ENCODE measurements at places on chromosomes 7 and 10.
A peak's percentile ranks its signal among the peaks of the same experiment; 100 is the strongest.

DNA sequence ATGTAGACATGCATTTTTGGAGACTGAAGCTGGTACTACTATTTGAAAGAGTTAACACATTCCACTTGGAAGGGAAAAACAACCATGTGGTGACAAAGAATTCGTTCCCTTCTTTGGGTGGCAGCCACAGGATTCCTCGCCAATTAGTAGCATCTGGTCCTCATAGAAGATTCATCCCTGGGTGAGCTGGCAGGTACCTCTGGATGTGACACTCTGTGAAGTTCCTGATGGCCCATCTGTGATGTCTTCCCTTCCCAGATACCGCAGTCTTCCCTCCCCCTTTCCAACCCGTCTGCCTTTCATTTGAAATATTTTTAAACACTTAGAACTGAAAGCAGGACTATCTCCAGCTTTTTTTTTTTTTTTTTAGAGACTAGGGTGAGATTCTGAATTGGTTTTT, 569.5 kb downstream of the TYW1 start:
- no peak for DNase-seq

DNA sequence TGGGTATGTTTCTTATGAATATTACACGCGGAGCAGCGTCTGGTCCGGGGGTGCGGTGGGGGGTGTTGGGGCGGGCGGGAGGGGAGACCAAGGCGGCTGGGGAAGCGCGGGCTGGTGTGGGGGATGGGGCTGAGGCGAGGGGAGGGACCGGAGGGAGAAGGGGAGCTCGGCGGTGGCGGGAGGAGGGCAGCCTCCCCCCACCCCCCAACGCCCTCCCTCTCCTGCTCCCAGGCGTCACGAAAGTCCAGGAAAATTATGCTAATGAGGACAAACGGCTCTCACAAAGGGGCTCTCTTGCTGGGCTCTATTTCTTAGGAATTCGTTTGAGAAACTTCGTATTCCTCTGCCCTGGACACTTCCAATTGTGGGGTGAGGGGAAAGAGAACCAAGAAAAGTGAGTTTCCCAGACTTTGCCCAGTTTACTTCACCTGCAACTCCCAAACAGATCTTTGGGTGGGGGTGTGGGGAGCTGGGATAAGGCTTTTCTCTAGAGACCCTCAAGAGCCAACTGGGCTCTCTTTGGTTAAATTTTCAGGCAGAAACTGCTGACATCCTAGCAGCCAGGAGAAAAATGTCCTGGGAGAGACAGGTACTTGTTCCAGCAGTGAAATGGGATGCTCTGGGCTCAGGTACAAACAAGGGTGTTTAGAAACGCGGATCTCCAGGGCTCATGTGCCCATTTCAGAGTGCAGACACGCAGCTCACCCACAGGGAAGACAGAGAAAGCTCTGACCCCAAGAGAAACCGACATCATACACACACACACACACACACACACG, 11.7 kb upstream of the HOXA2 start:
- no peak for DNase-seq

- no peak for DNase-seq
Measured at GRCh38 chr7:122702872-122703510, at the start of gene RNF148. Gene RNF148, minus strand, starts transcription at chr7:122702922. Its CDS starts 172 bp downstream, at chr7:122702750.

DNA sequence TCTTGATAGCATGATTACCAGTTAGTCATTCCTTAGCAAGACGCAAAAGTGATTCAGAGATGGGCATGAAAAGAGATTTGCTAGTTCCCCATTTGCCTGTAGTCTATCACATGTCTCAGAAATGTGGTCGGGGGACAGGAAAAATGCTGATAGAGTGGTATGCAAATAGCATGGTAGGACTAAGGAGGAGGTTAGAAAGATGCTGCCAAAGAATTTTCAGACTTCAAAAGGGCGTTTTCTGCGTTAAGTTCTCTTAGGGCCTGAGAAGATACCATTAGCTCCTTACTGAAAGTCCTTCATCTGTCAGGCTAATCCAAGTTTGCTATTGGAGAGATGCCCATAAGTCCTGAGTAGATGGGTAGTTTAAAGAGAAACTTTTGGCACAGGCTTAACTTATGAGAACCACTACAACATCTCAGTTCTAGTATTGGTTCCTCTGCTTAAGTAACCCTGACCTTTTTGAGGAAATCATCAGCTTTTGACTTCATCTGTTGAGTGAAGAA, 2.7 kb downstream of the CALD1 start:
- DNase-seq, result no peak

DNA sequence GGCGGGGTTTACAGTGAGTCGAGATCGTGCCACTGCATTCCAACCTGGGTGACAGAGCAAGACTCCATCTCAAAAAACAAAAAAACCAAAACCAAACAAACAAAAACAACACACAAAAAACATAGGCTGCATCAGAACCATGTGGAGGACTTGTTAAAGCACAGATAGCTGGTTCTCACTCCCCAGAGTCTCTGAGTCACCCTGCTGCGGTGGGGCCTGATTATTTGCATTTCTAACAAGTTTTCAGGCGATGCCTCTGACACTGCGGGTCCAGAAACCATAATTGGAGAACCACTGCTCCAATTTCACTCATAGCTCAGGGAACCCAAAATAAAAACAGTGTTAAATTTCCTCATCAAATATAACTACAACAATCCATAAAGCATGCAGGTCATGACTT, 816.7 kb downstream of the MAGI2 start:
- DNase-seq, result no peak

GRCh38 chr10:52759154-52759553, 13.4 kb downstream of the MBL2 start:
- DNase-seq, result no peak

DNA sequence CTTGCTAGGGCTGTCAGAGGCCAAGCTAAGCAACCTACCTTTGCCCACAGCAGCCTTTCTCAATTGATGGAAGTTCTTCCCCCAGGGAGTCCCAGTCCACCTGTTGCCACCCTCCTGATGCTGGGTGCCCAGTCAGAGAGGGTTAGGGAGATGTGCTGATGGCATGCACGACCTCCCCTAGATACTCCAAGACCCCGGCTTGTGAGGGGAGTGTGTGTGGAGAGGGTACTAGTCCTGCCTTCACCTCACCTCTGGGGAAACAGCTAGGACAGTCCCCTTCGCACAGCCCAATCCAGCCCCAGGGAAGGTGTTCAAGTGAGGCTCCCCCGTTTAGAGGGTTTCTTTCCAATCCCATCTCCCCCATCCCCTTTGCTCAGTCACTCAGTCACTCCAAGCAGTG, 1.3 kb upstream of the UNC5B start:
- peak; percentile 41 for DNase-seq

DNA sequence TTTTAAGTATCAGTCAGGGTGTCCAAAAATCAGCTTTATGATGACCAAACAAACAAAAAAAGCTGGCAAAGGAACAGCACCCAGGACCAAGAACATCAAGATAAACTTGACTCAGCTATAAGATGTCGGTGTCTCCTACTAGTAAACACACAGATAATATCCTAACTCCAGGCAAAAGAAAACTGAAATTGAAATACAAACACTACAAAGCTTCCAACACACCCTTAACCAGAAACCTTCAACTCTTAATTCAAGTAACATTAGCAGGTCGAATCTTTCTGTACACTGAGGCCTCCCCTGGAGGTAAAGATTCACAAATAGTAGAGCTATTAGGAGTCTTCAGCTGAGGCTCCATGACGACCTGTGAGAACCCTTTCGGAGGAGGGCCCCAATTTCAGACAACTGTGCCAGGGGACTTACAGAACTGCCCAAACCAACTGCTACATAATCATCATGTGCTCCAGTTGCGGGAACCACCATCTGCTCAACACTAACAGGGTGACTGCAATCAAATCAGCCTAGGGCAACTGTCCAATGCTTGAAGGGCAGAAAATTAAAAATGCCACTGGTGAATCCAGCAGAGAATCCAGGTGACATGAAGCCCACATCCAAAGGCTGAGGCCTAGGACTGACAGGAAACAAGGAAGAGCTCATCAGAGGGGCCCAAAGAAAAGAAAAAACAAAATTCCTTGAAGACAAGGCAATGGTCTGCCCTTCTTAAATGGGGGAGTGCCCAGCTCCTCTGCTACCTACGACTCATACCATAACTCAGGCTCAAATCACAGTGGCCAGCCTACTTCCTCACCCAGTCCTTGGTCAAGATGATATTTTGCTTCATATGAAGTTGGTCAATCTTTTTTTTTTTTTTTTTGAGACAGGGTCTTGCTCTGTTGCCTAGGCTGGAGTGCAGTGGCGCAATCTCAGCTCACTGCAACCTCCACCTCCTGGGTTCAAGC, 20.0 kb downstream of the XPNPEP1 start:
- DNase-seq, result no peak

DNA sequence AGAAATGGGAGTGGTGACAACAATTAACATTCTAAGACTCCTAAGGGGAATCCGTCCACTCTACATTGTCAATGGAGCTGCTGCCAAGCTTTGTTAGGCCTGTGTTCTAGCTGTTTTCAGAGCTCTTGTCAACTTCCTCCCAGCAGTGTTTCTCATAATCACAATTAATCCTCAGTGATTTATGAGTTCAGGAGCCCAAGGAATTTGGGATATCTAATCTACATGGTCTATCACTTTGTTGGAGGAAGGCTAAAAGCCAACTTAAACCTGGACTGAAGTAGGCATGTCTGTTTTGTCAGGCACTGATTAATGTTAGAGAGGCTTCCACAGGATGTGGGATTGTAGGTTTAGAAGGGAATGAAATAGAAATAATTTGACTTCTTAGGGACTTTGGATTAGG, 10.2 kb upstream of the OR2F2 start:
- DNase-seq, result no peak

GRCh38 chr7:121741896-121742295, 131.1 kb upstream of the PTPRZ1 start:
- DNase-seq, result no peak

GRCh38 chr10:71065659-71066058, 146.7 kb upstream of the UNC5B start:
- no peak for DNase-seq

GRCh38 chr7:51850126-51850525, 533.5 kb upstream of the COBL start:
- no peak for DNase-seq

DNA sequence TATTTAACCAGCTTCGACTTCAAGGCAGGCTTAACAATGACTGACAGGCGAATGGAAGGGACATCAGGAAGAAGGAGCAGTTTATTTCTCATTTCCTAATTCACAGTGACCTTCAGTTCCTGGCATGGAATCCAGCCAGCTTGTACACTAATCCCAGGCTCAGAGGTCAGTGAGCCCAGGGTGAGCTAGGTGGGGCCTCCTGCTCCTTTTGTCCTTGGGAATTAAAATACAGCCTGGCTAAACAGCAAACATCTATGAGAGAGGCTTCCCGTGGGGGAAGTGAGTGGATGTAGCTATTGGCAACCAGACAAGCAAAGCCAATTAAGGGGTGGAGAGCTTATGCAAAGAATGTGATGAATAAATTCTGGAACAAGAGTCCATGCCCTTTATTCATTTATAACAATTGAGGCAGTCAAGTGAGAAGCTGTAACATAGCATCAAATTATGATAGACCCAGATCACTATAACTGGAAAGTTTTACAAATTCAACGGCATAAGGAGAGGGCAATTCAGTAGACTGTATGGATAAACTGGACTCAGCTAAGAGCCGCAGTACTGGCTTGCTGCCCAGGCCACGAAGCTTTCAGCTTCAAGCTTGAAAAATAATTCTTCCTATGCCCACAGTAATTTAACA, 57.1 kb downstream of the STK17A start:
- no peak for DNase-seq

- no peak for DNase-seq
Measured at GRCh38 chr10:21600804-21601433, 66.9 kb downstream of the MLLT10 start.

DNA sequence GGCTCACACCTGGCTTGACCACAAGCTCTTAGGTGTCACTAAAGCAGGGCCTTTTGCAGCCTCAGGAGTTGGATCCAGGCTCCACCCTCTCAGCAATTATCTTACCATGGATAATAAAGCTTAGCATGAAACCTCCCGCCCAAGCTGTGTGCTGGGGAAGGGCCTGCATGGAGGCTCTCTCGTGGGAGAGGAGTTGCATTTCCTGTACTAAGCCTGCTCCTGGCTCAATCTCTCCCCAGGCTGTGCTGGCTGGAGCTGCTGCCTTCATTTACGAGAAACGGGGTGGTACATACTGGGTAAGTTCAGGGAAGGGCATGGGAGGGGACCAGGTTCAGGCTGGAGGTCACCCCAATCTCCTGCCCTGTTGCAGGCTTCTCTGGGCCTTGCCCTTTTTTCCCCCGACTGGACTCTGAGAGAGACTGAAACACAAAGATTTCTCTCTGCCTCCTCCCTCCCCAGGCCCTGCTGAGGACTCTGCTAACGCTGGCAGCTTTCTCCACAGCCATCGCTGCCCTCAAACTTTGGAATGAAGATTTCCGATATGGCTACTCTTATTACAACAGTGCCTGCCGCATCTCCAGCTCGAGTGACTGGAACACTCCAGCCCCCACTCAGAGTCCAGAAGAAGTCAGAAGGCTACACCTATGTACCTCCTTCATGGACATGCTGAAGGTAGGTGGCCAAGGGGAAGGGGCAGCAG, 2.7 kb downstream of the TMEM176A start:
- no peak for DNase-seq

- no peak for DNase-seq
Measured at GRCh38 chr10:68180490-68180889, 51.4 kb downstream of the ATOH7 start.

GRCh38 chr7:71826141-71826540, 586.0 kb downstream of the CALN1 start:
- DNase-seq, result no peak

GRCh38 chr7:156559001-156559400, 81.6 kb upstream of the RNF32 start:
- no peak for DNase-seq

DNA sequence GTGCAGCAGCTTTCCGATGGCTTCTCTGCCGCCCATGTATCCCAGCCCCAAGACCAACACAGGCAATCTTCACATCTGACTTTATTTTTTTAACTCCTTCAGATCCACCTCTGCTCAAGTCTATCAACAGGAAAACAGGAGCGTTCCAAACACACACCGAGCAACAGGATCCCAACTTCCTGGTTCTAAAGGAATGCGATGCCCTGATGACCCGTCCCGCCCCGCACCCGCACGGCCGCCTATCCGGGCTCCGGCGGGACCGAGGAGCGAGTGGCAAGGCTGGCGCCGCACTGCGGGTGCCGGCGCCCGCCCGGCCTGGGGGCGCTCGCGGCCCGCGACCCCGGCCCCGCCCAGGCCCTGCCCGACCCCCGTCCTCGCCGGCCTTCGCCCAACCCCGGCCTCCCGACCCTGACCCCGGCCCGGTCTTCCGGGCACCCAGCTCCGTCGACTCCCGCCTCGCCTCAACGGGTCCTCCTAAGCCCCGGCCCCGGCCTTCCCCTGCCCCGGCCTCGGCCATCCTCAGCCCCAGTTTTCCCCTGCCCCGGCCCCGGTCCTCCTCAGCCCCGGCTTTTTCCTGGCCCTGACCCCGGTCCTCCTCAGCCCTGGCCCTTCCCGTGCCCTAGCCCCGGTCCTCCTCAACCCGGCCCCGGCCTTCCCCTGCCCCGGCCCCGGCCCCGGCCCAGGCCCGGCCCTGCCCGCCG, 730 bp downstream of the LARP4B start:
- DNase-seq, result peak; percentile 83

GRCh38 chr7:137025469-137026175, 157.2 kb downstream of the CHRM2 start:
- DNase-seq, result no peak
